ENCODE measurements at places on chromosomes 4 and X.

DNA sequence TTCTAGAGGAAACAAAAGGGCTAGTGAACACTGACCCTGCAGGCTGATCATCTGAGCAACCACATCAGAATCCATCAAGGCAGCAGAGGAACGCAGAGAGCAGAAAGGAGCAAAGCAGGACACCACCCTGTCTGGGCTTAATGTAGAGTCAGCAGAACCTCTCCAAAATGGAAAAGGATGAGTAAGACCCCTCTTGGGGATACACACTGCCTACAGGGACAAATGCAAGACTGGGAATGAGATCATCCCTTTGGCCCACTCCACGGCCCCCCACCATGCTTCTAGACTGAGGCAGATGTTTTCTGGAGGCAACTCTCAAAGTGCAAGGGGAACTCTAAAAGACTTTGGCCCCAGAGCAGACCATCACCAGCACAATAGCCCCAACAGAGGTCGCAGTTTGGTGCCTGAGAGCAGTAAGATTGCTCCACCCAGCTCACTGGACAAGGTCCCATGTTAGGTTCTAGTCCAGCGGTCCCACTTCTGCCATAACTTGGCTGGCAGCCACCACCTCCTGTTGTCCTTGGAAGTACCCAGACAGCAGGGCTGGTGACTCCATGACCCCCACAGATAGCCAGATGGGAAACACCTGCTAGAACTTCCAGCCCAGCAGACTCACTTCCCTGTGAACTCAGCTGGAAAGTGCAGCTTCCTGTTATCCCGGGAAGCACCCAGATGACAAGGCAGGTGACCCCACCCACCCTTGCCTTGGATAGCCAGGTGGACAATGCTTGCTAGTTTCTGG, 372.7 kb downstream of the INPP4B start:
- DNase-seq = no peak

GRCh38 chr4:60129740-60130139, 1070.4 kb upstream of the ADGRL3 start:
- DNase-seq = no peak

- DNase-seq = no peak
These were observed 2.9 kb downstream of the IDH3G start for GRCh38 chrX:153791104-153791852.

DNA sequence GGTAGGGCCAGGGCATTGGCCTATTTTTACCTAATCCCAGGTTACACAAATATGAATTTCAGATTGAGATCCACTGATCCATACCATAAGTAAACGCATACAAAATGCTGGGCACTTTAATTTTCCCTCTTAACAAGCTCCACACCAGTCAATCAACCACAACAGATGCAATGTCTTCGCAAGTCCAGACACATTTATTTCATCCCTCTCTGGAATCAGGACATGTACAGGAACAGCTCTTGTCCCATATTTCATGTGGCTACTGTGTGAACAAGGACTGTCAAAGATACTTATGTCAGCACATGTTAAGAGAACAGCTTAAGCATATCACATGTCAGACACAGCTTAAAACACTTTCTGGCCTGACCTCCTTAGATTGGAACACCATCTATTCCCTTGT, 145.9 kb downstream of the PPP3CA start:
- no peak for DNase-seq

- DNase-seq = no peak
These were observed 1160.0 kb downstream of the ADGRL3 start for GRCh38 chr4:62360156-62360545.

DNA sequence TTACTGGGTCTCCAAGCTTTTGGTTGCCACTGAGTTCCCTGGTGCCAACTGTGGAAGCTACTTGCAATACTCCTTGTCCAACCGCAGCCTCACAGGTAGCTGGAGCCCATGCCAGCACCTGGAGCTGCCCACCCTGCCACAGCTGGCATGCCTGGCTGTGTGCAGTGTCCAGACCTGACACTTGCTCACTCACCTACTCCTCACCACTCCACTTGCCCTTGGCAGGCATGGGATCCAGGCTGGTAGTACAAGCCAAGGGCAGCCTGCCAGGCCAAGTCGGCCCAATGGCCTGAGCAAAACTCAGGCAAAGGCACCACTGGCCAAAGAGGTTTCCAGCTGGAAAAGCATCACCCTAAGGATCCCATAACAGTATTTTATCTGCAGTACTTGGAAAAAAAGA, 246.3 kb downstream of the PDGFC start:
- no peak for DNase-seq

- no peak for DNase-seq
These were observed 115.7 kb upstream of the TEX13C start for GRCh38 chrX:125203737-125204578.

DNA sequence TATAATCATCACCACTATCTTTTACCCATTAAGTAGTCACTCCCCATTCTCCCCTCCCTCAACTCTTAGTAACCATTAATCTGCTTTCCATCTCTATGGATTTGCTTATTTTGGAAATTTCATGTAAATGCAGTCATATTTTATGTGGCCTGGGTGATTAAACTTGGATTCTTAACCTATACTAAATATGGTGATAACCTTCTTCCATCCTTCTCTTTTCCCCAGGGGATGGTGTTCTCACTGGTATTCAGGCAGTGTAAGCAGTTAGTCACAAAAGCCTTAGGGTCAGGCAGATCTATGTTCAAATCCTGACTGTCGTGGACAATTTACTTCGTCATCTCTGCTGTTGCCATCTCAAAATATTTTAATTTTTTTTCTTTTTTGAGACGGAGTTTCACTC, 29.6 kb downstream of the RAB40AL start:
- DNase-seq = no peak

- no peak for DNase-seq
These were observed 297.0 kb upstream of the CLNK start for GRCh38 chr4:10981576-10981975.

Measured in stimulated activated CD8-positive, alpha-beta memory T cell treated with anti-CD3 and anti-CD28 coated beads, Interleukin-12 subunit alpha, Interleukin-12 subunit beta, amount 100 ng/mL, for 1 hour (primary cell).